ENCODE measurements at places on chromosomes 2 and 18.
A peak's percentile ranks its signal among the peaks of the same experiment; 100 is the strongest.

DNA sequence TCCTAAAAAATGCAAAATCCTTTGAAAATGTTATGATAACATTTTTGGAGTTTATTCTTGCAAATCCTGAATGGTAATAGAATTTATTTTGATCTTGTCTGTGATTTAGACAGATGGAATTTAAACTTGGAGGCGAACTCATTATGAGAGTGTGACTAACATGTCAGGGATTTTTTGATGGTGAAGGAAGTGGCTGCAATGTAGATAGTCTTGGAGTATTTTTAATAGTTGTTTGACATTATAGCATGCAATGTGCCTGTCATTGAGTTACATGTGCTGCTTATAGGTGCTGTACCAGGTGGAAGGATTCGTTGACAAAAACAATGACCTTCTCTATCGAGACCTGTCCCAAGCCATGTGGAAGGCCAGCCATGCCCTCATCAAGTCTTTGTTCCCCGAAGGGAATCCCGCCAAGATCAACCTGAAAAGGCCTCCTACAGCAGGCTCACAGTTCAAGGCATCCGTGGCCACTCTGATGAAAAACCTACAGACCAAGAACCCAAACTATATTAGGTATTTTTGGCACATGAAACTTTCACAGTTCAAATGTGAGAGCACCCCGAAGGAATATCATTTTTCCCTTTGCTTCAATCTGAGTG, 141.8 kb downstream of the MYO1B start:
- DNase-seq = no peak

GRCh38 chr2:192314800-192315481, 120.2 kb upstream of the TMEFF2 start:
- DNase-seq = no peak

DNA sequence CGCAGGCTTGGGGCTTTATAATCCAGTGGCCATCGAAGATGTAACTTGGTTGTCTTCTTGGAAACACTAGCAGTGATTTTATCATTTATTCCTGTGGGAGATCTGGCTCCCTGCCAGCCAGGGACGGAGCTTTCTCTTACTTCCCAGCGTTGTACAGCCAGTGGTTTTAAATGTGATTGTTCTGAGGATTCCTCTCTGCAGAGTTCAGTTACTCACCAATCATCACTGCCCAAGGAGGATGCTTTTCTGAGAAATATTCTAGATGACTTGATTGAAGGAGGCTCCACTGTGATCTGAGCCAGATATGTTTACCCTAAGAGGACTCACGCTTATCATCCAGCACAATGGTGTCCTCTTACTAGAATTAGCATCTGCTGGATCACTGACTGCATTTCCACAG, 744.3 kb downstream of the RNF144A start:
- DNase-seq = no peak

DNA sequence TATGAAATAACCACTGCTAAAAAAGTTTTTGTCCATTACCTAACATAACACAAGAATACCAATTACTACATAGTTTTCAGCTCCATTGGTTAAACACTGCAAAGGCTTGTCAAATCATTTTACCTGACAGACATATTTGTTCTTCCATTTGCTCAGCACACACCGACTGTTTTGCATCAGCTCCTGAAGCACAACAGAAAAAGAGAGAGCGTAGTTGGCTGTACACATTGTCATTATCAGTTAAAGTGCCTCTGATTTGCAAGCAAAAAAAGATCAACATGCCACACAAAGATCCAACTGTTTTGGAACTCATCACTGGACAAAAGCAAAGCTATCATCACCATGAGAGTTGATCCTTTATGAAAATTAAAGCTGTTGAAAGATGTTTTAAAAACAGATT, 103.8 kb downstream of the WDPCP start:
- no peak for DNase-seq

DNA sequence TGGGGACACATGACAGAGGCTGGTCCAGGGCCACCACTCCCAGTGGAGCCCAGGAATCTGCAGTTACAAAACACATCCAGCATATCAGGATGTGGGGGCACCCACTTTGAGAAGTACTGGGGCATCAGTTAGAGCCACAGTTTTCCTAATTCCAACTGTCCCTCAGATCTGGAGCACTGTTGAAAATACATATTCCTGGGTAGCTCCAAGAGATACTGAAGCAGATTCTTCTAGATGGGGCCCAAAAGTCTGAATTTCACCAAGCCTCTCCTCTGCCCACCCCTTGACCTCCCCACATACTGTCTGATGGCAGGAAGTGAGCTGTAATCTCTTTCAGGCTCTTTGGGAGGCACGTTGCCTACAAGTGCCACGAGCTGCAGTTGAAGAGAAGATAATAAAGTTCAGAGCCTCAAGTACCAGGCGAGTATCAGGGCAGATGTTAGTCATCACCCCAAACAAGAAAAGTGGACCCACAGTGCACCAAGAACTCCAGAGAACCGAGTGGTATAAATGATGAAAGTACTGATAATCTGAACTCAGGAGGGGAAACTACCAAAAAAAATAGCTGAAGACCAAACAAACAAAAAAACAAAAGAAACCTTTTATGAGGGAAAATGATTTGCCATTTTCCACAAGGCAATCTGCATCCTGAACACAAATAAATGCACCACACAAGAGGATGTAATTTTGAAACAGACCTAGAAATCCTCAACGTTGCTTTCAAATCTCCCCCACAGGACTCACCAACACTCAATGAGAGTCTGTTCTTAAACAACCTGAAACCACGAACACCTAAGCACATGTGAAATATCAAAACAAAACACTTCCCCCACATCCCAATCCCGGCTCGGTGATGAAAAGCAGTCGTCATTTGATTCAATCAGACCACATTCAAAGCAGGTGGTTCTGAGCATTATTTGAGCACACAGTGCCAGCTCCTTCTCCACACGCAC, 98.7 kb downstream of the TCF4 start:
- DNase-seq = no peak

- peak; percentile 65 for DNase-seq
Measured at GRCh38 chr2:233990261-233990798, 60.2 kb upstream of the SPP2 start.

- no peak for DNase-seq
Measured at GRCh38 chr2:132415915-132416722, 486 bp upstream of the GPR39 start.

DNA sequence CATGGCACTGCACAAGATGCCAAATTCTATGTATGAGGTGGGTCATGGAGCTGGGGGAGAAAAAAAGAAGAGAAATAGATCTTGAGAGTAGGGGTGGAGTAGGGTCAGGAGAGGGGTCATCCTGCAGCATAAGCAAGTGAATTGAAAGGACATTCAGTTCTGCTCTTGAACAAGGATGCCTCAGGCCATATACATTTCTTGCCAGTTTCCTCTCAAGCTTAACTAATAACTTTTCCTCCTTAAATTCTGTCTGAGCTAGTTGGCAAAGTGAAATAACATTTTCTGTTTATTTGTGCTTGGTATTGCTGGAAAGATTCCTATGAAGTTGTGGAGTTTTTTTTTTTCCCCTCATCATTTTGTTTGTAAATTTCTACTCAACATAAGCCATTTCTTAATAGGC, 99.0 kb upstream of the LTBP1 start:
- DNase-seq = no peak

GRCh38 chr2:240167588-240167880, 27.1 kb upstream of the OTOS start:
- no peak for DNase-seq

GRCh38 chr2:128306081-128306930, 12.4 kb downstream of the HS6ST1 start:
- no peak for DNase-seq

- DNase-seq = no peak
Measured at GRCh38 chr2:118697781-118698180, 149.7 kb downstream of the EN1 start.

- DNase-seq = no peak
Measured at GRCh38 chr2:42888321-42889245, 96.2 kb upstream of the HAAO start.

GRCh38 chr2:210169516-210170195, 1.6 kb downstream of the KANSL1L start:
- DNase-seq = no peak

DNA sequence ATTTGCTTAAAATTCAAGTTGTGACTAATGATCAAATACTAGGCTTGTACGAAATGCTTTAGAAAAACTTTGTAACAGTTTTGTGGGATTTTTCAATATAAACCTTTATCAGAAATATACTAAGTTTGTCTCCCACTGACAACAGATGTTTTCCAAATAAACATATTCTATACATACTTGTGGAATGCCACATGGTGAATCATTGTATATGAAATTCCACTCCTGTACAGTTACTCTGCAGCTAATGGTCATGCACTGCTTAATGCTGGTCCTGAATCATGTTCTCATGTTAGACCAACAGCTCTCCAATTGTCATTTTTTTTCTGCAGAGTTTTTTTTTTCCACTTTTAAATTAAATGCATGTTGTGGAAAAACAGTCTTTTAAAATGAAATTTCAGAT, 90.1 kb downstream of the DPP4 start:
- DNase-seq = no peak

DNA sequence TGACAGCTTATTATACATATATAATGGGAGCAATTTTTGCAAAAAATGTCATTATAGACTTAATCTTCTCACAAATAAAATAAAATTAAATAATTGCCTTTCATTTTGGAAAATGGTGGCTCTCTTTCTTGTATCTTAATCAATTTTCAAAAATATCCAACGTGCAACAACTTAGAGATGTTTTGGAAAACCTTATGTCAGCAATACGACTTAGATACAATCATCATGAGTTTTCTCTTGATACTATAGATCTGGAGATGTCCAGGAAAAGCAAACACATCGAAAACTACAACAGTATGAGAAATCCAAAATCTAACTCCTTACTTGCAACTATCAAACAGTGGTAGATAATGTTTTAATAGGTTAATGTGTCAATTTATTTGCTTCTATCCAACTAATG, 1529.0 kb downstream of the LRP1B start:
- DNase-seq = no peak

GRCh38 chr2:181146171-181146570, 165.8 kb downstream of the UBE2E3 start:
- DNase-seq = peak; percentile 13

- DNase-seq = no peak
Measured at GRCh38 chr2:121140734-121141133, 144.3 kb downstream of the TFCP2L1 start.

- no peak for DNase-seq
Measured at GRCh38 chr2:36528766-36529392, 69.1 kb downstream of the FEZ2 start.

DNA sequence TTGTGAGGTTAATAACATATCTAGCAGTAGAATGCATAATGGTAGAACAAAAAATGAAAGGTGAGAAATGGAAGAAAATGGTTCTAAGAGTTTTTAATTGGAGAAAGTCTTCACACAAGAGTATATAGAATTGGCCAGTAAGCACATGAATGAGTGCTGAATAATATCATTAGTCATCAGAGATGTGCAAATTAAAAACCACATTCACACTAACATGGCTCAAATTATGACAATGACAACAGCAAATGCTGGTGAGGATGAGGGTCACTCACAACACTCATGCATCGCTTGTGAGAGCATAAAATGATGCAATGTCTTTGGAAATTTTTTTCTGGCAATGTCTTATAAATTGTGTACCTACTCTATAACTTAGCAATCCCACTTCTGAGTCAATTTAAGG, 1355.4 kb upstream of the ACVR2A start:
- no peak for DNase-seq

DNA sequence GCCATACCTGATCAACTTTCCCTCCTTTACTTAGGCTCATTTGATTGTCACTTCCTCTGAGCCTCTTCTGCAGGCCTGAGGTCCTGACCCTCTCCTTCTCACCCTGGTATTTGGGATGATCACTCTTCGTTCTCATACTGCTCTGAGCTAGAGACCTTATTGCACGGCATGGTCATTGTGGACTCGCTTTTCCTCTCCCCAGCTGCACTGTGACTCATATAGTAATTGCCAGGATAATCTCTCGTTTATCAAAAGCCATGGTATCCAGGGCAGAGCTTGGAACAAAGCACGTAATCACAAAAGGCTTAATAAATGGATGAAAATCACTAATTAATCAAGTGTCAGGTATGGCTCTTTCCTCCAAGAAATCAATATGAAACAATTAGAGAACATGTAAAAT, 40.9 kb upstream of the TRIB2 start:
- no peak for DNase-seq

GRCh38 chr2:96181529-96181928, 27.1 kb downstream of the STARD7 start:
- no peak for DNase-seq
